ENCODE measurements at places on chromosomes 7 and 10.

DNA sequence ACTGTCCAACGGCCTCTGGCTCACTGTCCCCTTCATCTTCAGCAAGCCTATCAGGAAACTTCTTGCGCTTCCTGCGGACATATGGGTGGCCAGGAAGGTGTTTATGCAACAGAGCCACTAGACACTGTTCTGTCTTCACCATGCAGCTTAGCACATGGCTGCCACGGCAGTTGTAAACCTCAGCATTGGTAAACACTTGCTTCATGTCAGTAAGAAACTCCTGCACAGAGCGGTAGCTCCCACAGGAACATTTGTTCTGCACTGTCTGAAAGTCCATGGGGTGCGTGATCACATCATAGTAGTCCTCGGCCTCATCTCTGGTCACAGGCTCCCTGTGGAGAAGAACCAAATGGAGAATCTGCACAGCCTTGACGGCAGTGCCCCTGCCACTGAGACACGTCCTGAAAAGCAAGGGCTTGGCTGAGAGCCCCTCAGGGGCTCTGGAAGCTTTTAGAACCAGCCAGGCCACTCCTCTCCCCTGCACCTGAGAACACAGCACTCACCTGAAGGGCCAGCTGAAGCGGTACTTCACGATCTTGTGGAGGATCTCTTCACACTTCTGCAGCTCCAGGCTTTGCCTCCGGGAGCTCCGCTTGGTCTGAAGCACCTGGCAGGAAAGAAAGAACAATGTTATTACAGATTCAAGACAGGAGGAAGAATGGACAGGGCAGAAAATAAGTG, 8.8 kb downstream of the FZD9 start:
- DNase-seq, result no peak

GRCh38 chr10:16192337-16192736, 244.5 kb upstream of the PTER start:
- DNase-seq, result no peak

DNA sequence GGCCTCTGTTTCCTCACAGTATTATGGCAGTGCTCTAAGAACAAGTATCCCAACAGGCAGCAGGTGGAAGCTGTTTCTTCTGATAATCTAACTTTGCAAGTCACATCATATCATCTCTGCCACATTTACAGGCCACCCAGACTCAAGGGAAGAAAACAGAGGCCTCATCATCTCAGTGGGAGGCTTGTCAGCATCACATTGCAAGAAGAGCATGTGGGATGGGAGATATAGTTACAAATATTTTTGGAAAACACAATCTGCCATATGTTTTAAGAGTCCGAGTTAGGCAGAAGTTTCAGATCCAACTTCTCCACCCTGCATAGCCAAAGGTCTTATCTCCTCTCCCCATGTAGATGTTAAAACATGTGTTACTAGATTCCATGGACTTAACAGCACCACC, 130.4 kb upstream of the PDE1C start:
- no peak for DNase-seq

DNA sequence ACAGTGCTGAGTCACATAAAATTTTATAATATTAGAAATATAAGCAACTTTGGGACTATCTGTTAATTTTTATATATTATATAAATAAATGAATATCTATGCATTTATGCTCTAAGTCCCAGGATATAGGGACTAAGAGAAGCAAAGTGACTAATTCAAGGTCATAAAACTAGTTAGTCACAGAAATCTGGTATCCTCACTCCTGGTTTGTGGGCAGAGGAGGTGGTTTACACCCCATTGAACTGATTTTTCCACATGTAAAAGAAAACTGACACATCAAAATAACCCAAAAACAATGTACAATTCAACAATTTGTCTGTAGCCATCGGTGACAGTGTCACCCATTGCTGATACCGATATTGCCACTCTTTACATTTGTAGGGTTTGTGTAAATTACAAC, 3.0 kb downstream of the PCLO start:
- DNase-seq, result no peak

GRCh38 chr10:99700649-99701048, 31.3 kb downstream of the COX15 start:
- DNase-seq, result no peak

- DNase-seq, result no peak
These were observed 434.7 kb downstream of the TNS3 start for GRCh38 chr7:47147213-47147631.

DNA sequence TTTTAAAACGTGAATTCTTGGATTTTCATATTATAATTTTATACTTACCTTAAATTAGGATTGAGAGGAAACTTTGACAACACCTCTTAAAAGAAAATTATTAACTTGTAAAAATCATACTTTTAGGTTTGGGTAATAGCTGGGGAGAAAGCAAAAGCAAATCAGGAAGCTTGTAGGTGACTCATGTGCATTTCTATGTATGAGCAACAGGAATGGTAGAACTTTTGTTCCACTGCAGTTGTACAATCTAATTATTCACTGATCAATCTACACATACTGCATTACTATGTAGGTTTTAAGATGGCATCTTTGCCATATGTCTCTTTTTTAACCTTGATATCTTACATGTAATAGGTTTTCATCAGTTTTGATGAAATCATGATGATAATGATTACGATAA, 223.2 kb downstream of the PRKG1 start:
- no peak for DNase-seq

DNA sequence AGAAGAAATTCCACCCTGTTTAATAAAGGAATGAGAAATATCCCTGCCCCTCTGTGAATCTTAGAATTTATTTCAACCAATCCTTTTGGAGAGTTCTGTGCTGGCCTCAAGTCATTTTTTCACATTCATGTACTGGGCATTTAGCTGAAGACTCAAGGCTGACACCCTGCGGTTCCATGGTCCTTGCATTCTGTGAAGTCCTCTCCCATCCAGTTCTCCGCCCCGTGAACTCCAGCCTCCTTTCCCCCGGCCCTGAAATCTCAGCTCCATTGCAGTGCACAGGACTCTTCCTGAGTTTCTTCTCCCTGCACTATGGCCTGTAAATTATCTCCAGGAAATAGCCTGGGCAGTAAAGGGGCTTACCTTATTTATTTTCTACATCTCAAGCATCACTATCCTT, 183.0 kb upstream of the KCND2 start:
- DNase-seq, result no peak

- no peak for DNase-seq
These were observed 818 bp downstream of the GOT1 start for GRCh38 chr10:99429517-99430095.

DNA sequence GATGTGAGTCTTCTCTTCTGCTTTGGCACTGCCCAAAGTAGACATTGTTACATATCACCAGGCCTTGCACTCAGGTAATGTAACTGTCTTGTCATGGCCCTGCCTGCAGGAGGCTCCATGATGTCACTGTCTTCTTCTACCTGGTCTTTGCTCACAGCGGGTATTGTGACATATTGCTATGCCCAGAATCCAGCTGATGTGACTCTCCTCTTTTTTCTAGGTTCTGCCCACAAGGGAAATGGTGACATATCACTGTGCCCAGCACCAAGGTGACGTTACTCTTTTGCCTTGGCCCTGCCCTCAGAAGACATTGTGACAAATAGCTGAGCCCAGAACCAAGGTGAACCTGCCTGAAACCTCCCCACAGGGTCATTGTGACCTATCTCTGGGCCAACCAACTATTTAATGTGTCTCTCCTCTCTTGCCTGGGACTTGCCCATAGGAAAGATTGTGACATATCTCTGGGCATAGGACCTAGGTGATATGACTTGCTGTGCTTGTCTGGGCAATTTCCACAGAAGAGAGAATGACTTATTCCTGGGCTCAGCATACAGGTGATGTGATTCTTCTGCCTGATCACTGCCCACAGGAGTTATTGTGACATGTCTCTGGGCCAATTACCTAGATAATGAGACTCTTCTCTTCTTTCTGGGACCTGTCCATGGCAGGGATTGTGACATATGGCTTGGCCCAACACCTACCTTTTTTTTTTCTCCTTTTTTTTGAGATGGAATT, 26.5 kb upstream of the ZNF107 start:
- DNase-seq, result no peak

- DNase-seq, result no peak
These were observed 415.0 kb downstream of the SFMBT2 start for GRCh38 chr10:6995831-6996230.

DNA sequence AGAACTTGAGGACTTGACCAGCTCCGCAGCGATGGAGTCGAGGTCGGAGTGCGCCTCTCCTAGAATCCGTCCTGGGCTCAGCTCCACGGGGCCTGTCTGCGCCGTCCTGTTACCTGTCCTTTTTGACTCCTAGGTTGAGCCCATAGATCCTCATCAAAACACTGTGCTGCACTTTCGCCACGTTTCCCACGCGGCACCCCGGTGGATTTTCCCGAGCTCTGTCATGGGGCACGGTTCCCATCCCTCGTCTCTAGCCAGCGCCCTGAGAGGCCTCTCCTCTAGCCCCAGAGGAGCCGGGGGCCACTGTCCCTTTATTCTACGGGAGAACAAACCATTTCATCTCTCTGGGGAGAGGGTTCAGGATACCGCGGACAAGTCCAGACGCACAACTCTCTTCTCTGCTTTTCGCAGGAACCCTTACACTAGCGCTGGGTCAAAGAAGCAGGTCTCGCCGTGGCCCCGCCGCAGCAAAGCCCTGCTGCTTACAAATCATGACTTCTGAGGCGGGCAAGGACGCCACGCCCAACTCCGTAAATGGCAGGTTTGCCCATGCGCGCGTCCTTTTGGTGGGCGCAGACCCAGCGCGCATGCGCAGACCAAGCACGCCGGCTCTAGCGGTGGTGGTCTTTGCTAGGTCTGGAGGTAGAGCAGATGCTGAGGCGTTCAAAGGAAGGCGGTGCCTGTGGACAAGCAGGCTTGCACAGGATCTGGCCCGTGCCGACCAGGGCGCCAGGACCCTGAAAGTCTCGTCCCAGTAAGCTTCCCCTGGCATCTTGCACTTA, 10.3 kb upstream of the ANKRD7 start:
- peak; percentile 23 for DNase-seq

- DNase-seq, result no peak
These were observed 107.6 kb upstream of the TNS3 start for GRCh38 chr7:47689558-47689957.

DNA sequence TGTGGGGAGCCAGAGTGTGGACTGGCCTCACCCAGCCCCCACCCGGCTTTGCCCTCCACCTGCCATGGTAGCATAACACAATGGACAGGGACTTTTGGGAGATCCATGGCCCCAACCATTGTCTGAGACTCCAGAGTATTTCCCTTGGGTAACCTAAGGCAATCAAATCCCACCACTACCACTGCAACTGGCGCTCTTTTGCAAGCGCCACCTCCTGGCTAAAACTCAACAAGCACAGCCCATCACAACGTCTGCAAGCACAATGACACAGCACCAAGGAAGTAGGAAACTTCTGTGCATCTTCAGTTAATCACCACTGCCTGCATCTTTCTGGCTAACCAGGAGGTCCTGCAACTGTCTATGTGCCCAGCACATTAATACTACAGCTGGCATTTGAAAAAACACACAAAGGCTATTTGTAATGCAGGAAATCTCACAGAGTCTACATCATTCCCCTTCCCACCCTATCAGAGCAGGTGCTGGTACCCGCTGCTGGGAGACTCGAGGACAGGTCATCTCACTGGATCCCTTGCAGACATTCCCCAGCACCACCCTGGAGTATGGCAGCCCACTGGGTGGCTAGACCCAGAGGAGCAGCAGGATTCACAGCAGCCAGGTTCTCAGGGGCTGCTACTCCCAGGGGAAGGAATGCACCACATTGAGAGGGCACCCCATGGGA, 27.7 kb downstream of the ANKRD26 start:
- DNase-seq, result peak; percentile 46

DNA sequence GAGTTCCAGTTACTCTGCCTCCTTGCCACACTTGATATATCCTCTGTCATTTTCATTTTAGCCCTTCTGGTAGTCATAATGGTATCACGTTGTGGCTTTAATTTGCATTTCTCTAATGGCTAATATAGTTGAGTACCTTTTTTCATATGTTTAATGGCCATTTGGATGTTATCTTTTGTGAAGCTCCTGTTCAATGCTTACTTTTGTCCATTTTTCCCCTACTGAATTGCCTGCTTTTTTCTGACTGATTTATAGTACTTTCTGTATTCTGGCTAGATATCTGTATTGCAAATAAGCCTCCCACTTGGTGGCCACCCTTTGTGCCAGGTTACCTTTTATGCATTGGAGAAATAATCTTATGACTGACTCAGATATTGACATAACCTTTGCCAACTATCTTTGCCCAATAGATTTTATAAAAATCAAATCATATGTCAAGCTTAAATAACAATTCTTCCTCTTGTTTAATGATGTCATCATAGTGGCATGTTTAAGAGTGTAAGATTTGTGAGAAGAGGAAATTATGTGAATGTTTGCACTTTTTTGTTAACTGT, 50.6 kb downstream of the PRPF18 start:
- no peak for DNase-seq

DNA sequence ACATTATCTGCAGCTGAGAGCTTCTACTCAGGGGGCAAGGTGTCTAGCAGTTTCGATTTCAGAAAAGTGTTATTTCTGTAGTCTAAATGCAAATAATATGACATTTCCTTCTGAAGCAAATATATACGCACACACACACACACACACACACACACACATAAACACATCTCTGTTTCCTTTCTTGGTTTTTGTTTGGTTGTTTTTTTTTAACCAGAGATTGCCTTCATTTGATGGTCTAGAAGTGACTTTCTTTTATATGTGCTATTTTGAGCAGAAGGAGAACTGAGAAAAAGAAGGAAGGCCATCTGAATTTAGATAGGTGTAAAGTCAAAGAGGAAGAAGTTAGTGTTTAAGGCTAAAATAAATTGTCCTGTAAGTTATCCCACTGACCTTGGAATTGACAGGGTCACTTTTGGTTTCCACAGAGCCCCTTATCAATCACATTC, 142.2 kb downstream of the TRIL start:
- no peak for DNase-seq

DNA sequence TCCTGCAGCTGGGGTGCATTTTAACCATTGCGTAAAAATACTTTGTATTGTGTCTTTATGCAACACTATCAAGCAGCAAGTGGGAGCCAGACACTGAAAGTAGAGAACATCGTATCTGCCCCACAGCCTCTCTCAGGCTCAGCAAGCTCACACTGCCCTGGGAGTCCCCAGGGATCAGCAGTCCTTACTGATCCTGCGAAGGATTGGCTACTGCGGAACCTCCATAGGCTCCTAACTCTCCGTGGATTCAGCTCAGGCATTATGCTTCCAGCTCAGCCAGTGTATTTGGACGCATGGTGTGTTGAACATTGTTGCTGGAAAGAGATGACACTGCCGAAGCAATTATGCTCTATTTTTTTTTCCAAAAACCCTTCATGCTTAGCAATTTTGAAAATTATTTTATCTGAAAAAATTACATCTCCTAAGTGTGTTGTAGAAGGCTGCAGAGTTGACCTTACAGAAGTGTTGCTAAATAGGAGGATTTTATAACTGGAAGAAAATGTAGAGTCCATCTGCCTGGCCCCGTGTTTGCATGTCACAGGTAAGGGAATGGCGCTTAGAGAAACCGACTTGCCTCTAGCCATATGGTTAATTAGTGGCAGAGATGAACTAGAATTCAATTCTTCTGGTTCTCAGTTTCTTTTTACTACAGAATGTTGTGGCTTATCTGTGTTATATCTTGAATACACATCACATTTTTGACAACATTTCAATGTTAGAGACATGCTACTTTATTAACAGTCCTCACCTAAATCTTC, 276.4 kb upstream of the COBL start:
- DNase-seq, result no peak

GRCh38 chr10:14625765-14626525, 148.8 kb downstream of the FAM107B start:
- DNase-seq, result no peak

GRCh38 chr10:21449288-21449966, 76.1 kb downstream of the SKIDA1 start:
- DNase-seq, result no peak
